ENCODE measurements at places on chromosomes 3 and 15.

DNA sequence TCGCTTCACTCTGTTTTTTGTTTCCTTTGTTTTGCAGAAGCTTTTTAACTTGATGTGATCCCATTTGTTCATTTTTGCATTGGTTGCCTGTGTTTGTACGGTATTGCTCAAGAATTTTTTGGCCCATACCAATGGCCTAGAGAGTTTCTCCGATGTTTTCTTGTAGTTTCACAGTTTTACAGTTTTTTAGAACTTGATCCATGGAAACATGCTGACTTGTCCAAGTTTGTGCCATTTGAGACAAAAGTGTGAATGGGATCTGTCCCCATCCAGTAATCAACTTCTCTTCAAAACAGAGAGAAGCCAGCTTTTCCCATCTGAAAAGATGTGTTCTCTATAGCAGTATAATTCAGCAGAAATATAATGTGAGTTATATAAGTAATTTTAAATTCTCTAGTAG is 266.5 kb upstream of the LRTM1 start:
- no peak for DNase-seq

DNA sequence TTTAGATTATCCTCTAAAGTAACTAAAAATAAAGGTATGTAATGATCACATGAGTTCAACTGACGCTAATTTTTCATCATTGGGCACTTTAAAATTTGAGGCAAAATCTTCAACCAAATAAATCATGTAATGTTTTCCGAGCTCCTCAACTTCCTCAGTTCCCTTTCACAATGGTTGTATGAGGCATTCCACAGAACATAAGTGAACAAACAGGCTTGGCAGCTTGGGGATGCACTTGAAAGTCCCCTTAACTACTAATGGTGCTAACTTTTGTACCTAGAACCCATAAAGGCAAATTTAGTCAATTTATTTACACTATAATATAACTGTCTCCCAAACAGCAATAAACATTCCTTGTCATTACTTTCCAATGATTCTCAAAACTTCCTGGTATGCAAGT is 1137.9 kb downstream of the ROBO2 start:
- DNase-seq, result no peak

- no peak for DNase-seq
Measured at GRCh38 chr15:27707257-27707656, 391.9 kb downstream of the OCA2 start.

GRCh38 chr3:169362301-169362700 is 301.2 kb downstream of the MECOM start:
- DNase-seq, result no peak

- no peak for DNase-seq
Measured at GRCh38 chr15:50119063-50120040, at the start of gene ATP8B4. TSS of gene ATP8B4 (minus strand) at chr15:50119233. CDS start at chr15:50106966, 12,267 bp downstream.

DNA sequence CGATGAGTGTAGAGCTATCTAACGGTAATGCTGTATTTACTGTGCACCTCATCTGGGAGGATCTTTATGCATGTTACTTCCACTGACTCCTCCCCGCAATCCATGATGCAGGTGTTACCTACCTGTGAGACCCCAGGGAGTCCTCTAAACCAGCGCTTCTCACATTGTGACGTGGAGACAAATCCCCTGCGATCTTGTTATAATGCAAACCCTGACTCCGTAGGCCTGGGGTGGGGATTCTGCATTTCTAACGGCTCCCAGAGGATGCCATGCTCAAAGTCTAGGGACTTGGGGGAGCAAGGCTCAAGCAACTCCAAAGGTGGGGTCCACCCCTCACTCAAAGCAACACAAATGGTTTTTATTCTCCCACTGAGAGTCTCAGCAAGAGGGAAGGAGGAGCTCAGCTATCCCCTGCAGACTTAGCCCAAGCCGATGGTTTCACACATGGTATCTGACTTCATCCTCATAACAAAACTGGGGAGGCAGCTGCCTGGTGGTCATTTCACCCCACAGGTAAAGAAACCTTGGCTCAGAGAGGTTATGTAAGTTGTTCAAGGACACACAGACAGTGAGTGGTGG is 63.6 kb downstream of the PCSK6 start:
- DNase-seq, result no peak

DNA sequence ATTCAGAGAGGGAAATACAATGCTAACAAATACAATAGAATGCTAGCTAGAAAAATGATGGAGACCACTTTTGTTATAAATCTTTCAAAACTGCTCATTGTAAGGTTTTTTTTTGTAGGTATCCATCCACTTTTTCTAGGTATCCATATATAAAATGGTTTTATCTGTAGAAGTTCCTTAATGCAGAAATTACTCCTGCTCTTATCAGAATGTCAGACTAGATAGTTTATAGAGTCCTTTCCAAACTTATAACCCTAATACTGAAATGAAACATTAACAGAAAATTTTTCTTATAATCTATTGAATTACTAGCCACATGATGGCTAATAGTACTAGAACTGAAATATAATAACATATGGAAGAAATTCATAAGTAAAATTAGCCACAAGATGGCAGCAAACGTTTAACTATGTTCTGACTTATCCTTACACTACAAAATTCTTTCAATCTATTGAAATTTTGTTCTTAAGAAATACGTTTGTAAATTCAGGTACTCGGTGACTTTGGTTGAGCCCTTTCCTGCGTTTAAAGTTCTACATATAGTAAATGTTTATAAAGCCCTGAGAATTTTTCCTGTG is 58.5 kb downstream of the ECT2 start:
- no peak for DNase-seq

DNA sequence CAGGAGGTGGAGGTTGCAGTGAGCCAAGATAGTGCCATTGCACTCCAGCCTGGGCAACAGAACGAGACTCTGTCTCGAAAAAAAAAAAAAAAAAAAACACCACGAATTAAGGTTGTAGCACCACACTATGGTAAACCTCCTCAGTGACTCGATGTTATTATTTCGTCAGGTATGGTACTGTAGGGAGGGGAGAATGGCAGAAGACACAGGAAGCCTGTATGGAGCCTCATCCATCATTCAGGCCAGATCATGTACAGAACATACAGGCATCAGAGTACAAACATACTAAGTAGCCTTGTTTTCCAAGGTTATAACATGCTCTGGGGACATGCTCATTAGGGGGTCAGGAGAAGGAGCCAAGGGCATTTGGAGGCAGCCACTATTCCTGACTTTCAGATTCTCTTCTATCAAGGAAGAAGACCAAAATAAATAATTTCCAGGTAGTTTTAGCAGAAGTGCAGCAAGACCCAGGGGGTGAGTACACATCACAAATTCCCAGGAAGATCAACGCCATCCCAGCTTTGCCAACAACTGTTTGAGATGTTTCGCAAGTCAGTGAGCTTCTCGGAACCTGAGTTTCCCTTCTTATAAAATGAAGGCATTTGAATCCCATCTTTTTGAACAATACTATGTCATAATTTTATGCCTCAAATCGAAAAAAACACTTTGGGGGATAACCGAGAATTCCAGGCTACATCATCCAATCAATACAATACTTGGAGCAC is 79.8 kb downstream of the FOXP1 start:
- peak; percentile 23 for DNase-seq

DNA sequence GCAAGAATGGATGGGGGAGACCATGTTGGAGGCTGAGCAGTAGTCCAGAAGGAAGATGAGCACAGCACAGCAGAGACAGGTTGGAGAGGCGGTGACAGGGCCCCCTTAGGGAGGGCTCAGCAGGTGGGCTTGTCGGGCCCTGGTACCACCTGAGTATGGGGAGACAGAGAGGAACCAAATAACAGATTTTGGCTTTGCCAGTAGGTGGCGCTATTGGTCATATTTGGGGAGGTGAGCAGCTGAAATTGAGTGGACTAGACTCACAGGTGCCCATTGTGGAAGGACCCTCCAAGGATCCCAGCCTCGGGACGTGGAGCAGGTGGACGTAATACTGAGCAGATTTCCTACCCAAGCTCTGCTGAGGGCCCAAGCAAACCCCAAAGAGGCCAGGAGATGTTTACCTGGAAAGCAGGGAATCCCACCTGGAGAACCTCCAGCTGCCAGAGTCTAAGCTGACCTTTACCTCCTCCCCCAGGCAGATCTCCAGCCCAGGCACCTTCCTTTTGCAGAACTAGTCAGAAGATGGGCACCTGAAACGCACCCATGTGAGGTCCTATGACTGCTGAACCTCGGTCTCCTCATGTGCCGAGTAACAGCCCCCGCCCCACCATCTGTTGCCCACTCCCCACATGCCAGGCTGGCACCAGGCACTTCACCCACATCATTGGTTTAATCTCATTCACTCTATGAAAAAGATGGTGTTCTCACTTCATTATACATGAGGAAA is 24.6 kb upstream of the CORO2B start:
- DNase-seq, result no peak

DNA sequence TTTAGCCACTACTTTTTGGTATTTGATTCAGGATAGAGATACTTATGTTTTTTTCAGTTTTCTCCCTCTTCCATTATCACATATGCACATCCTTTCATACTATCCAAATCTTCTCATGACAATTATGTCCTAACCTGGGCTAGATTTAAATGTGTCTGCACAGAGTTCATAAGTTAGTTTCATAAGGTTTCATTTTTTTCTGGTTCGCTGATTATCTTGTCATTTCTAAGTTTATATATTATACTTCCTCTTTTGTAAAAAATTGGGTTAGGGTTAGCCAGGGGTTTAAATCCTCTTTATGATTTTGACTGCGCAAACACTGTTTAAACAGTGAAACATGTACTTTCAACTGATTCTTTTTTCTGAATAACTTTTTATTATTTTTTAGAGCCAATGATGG is 148.6 kb downstream of the SST start:
- DNase-seq, result no peak

DNA sequence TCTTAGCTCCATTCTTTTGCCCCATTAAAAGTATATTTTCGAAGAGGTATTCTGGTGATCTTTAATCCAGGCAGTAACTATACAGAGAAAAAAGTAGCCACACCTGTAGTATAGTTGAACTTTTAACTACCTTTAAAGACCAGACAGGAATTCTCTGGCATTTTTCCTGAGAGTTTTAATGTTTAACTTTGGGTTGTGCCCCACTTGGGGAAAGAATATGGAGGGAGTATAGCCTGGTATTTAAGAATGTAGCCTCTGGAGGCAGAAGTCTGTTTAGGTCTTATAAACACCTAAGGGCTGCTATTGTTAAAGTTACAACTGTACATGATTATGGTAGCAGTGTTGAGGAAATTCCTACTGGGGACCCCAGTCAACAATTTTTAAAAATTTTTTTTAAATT is 19.3 kb downstream of the C3orf85 start:
- no peak for DNase-seq

DNA sequence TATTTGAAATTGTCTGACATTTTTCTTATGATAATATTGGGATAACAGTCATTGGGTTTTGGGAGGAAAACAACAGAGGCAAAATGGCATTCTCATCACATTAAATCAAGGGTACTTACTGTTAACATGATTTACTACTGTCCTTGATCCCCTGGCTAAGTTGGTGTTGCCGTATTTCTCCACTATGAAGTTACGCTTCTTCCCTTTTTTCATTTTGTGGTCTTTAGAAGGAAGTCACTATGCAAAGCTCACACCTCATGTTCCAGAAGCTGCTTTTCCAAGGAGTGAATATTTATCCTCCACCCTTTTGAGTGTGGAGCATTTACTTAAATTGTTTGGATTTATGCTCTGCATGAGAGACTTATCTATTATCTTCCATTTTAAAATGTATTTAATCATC is 63.7 kb downstream of the ALCAM start:
- DNase-seq, result no peak

All from BJ (cell line).